CD4-positive, CD25-positive, alpha-beta regulatory T cell (primary cell): ENCODE measurements at places on chromosomes 4 and X. TPM values are rescaled to one million over a fixed set of nuclear protein-coding genes. Genes with fewer than 3 reads are reported as not detected.

GRCh38 chr4:155568641-155569220 lies 97.9 kb upstream of the GUCY1A1 start:
- DNase-seq, result no peak

Gene GUCY1A1
- total RNA-seq, result 1.9 TPM

Gene PPP1R2C
- total RNA-seq, result 32.2 TPM

Gene EDNRA
- total RNA-seq, result not detected
